SIG-M5 (cell line): ENCODE measurements at places on chromosomes 5 and 9.
A peak's percentile ranks its signal among the peaks of the same experiment; 100 is the strongest.

- no peak for DNase-seq
These were observed 72.6 kb upstream of the IL12B start for GRCh38 chr5:159402856-159403255.

DNA sequence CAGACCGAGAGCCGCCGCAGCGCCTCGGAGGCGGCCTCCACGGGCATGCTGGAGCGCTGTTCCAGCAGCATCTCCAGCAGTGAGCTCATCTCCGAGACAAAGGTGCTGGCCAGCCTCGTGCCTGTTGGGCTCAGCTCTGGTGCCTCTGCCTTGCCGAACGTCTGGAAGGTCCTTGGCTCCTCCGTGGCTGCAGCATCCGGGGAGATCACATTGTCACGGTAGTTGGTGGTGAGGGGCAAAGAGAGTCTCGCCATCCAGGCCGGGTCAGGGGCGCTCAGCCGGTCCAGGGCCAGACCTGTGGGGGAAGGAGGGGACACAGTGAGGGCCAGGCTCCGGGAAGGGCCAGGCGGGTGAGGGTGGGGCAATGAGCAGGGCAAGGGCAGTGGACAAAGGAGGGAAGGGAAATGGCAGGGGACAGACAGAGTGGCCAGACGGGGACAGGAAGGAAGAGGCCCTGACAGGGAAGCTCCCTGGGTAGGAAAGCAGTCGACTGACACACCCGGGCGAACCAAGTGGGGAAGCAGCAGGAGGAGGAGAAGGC is 12.4 kb downstream of the PCDH12 start:
- DNase-seq, result no peak

DNA sequence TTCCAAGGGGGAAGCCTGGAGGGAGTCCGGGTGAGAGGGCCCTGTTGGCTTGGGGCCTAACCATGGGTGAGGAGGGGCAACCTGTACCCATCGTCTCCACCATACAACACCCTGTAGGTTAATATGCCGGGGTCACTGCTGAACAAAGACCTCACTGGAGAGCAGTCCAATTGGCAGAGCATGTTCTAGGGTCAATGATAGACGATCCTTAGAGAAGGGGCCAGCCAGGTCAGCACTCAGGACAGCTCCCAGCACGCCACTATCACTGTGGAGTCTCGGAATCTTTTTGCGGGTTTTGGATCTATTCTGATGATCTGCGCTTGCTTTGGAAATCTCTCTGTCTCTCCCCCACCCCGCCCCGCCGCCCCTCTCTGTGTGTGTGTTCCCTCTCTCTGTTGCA is 218.4 kb upstream of the MVB12B start:
- DNase-seq, result no peak

- no peak for DNase-seq
These were observed 14.2 kb downstream of the RABL6 start for GRCh38 chr9:136821826-136822544.

- no peak for DNase-seq
These were observed 19.7 kb downstream of the TRIM14 start for GRCh38 chr9:98099346-98099745.

DNA sequence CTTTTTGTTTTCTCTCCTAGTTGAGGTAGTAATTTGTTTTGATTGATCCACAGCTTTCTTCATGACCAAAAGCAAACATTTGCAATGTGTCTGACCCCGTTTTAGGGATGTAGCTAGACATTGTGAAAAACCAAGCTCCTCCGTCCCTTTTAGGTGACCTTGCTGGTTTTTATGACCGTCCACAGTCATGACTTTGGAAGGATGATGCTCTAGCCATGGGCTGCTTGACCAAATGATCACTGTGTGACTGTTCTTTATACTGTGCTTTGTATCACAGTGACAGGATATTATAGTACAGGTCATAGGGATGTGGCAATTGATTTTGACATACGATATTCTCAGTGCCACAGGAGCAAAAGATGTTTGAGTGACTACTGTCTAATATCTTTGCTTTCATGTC is 54.4 kb downstream of the KCNN2 start:
- DNase-seq, result no peak

DNA sequence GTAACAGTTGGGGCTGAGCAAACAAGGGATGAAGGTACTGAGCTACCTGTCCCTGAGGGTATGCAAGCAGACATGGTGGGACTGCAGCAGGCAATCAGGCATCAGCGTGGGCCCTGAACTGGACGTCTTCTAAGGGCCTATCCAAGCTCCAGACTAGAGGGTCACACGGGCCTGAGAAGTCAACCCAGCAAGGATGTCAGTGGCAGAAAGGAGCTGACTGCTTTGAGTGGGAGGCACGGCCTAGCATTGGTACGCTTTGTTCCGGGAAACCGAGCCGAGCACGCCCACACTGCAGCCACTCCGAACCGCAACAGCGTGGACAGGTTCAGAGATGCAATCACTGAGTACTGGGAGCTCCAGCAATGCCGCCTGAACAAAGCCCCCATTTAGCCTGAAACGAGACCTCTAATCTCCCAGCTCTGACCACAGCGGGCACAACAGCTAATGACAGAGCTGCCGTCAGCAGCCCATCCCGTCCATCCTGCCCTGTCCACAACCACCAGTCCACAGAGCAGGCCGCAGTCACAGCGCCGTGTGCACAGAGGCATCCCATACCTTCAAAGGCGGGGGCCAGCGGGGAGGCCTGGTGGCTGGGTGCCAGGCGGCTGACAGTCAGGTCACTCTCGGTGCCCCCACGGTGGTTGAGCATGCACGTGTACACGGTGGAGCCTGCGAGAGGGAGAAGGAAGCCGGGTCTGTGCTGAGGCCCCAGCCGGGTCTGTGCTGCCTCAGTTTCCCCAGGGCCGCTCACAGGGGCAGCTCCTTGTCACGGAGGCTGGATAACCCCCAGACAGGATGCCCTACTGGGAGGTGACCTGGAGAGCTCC is 44.2 kb downstream of the SARDH start:
- no peak for DNase-seq

DNA sequence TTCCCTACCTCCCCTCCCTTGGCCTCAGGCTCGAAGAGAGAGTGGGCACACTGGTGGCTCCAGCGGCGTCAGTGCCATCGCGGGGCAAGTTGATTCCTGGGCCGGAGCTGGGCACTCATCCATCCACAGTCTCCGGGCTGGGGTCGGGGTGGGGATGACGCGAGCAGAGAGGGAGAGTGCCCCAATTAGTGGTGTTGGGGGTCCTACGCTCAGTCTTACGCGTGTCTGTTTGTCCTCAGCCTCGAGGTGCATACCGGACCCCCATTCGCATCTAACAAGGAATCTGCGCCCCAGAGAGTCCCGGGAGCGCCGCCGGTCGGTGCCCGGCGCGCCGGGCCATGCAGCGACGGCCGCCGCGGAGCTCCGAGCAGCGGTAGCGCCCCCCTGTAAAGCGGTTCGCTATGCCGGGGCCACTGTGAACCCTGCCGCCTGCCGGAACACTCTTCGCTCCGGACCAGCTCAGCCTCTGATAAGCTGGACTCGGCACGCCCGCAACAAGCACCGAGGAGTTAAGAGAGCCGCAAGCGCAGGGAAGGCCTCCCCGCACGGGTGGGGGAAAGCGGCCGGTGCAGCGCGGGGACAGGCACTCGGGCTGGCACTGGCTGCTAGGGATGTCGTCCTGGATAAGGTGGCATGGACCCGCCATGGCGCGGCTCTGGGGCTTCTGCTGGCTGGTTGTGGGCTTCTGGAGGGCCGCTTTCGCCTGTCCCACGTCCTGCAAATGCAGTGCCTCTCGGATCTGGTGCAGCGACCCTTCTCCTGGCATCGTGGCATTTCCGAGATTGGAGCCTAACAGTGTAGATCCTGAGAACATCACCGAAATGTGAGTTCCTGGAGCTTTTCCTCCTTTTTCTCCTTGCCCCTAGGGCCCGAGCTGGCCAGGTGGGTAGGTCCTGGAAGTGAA is 861 bp downstream of the NTRK2 start:
- DNase-seq, result no peak

- DNase-seq, result no peak
These were observed 5.3 kb downstream of the ATOSB start for GRCh38 chr9:35110327-35110761.

GRCh38 chr5:34552686-34553085 is 103.4 kb upstream of the RAI14 start:
- DNase-seq, result no peak

GRCh38 chr5:9118852-9119251 is 427.0 kb downstream of the SEMA5A start:
- DNase-seq, result no peak

GRCh38 chr5:17670353-17670752 is 36.1 kb downstream of the TAF11L14 start:
- no peak for DNase-seq

DNA sequence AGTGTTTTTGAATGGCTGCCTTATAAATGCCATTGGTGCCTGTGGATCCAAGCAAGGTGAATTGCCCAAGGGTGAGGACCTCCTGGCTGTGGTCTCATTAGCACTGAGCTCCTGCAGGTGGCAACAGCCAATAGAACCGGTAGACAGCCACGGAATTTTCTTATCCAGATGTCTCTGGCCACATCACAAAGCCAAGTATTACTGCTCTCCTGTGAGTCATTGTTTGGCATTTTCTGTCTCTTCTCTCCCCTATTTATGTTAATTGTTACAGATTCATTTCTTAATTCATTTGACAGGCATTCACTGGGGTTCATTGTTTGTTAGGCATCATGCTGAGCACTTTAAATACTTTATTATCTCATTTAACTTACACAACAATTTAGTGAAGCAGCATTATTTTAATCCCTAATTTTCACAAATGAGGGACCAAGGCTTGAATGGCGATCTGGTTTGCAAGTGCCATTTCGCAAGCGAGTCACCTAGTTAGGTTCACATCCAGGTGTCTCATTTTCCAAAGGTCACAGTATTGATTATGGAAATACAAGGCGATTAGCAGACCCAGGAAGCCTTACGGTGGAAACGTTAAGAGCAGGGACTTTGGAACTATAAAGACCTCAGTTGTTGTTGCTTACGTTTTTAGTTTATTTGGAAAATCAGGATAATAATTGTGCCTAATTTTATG is 58.2 kb upstream of the DPYSL3 start:
- no peak for DNase-seq

- peak; percentile 90 for DNase-seq
These were observed 4.6 kb upstream of the DUSP1 start for GRCh38 chr5:172775326-172776234.

DNA sequence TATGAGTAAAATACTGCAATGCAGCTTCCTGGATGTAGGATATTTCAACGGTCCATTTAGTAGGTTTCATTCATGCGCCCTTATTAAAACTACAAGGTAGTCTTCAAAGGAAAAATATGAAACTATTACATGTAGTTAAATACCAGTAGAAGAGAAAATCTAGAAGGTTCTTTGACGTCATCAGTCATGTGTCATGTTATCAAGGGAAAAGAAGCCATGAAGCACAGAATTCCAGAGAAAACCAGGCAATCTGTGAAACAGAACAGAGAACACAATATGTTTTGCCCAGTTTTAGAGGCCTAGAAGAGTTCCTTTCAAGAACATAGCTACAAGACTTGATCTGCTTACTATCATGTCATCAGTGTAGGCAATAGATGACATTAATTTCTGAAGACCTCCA is 38.4 kb downstream of the BNC2 start:
- DNase-seq, result no peak

DNA sequence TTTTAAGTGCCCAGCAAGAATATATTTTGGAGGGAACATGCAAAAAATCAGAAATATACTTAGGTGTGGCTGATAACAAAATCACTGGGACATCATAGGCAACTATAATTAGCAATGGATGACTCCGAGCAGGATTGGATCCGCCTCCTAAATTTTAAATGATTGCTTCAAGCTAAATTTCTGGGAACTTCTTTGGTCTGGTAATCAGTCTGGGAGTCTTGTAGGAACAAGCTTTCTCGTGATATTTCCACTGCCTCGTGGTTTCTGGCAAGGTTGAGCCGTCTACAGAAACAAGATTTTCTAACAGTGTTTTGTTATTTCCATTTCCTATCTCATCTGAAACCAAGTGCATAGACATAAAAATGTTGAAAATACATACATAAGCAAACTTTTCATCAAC is 232.6 kb downstream of the BNC2 start:
- no peak for DNase-seq

GRCh38 chr9:25472681-25473080 is 205.6 kb downstream of the TUSC1 start:
- DNase-seq, result no peak

GRCh38 chr5:122984425-122984824 is 52.1 kb downstream of the PPIC start:
- DNase-seq, result no peak

GRCh38 chr5:123448017-123448617 is 24.9 kb upstream of the CEP120 start:
- DNase-seq, result no peak

- no peak for DNase-seq
These were observed 43.7 kb upstream of the TEK start for GRCh38 chr9:27065288-27065687.

- DNase-seq, result no peak
These were observed 41.4 kb downstream of the FAM78A start for GRCh38 chr9:131234799-131235479.

GRCh38 chr5:154049636-154050035 is 10.9 kb downstream of the MFAP3 start:
- no peak for DNase-seq

DNA sequence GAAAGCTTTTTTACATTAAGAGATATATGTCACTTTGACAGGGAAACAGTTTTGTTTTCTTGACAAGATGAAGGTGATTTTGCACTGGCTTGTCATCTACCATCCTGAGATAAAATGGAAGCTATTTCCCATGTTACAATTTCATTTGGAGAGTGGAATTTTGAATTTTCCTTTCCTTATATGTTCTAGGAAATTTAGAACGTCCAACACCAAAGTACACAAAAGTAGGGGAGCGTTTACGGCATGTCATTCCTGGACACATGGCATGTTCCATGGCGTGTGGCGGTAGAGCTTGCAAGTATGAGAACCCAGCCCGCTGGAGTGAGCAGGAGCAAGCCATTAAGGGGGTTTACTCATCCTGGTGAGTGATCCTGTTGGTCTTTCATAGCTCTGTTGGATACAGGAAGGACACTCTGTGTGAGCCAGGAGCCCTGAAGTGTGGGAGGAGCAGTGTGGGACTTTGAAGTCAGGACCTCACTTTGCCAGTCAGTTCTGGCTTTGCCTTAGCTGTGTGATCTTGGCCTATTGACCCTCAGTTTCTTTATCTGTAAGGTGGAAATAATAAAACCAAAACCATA is 887 bp downstream of the PTPDC1 start:
- no peak for DNase-seq

GRCh38 chr9:119941091-119941490 is 571.9 kb upstream of the BRINP1 start:
- no peak for DNase-seq

DNA sequence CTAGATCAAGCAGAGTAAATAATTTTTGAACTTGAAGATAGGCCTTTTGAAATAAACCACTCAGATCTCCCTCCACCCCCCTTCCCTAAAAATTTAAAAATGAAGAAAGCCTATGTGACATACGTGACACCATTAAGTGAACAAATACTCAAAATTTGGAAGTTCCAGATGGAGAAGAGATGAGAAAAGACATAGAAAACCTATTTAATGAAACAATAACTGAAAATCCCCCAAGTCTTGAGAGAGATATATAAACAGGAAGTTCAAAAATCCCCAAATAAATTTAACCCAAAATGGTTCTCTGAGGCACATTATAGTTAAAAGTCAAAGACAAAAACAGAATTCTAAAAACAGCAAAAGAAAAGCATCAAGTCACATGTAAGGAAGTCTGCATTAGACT is 428.6 kb downstream of the PSAT1 start:
- DNase-seq, result no peak
